Hematopoietic multipotent progenitor cell treated with erythropoietin and hydrocortisone succinate and interleukin-3 and kit ligand, for 6 days (in vitro differentiated cells): ENCODE measurements at places on chromosomes 7 and 10.

- no peak for DNase-seq
Observed at GRCh38 chr10:91601212-91601611, 31.7 kb downstream of the PPP1R3C start.

GRCh38 chr7:74371381-74372341 lies 82.0 kb upstream of the GTF2IRD1 start:
- no peak for DNase-seq

DNA sequence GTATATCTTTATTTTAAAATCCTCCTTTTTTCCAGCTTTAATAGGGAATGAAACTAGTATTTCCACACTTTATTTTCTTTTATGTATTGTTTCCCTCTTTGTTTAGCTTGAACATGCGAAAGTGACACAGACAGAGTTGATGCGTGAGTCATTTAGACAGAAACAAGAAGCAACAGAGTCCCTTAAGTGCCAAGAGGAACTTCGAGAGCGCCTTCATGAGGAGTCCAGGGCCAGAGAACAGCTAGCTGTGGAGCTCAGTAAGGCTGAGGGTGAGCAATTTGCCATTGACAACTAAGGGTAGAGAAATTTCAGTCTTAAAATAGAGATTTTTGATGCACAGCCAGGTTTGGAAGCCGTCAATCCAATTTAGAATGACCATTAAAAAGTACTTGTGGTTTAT lies 73.1 kb downstream of the CYP51A1 start:
- DNase-seq = no peak

DNA sequence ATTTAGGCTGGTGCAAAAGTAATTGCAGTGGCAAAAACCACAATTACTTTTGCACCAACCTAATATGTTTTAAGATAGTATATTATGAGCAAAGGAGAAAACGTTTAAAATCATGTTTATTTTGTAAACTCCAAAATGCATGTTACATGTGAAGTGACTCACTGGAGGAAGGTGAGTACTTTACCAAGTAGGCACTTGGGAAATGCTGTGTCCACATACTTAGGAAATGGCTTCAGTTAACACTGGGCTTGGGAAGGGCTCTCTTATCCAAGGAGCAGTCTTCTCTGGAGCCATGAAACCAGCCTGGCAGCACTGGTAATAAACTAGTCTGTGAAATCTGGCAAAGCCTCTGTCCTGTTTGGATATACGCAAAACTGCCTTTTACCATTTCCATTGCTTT lies 4.4 kb downstream of the RPS24 start:
- DNase-seq = no peak

- no peak for DNase-seq
Observed at GRCh38 chr10:111384556-111384955, 307.7 kb downstream of the ADRA2A start.

DNA sequence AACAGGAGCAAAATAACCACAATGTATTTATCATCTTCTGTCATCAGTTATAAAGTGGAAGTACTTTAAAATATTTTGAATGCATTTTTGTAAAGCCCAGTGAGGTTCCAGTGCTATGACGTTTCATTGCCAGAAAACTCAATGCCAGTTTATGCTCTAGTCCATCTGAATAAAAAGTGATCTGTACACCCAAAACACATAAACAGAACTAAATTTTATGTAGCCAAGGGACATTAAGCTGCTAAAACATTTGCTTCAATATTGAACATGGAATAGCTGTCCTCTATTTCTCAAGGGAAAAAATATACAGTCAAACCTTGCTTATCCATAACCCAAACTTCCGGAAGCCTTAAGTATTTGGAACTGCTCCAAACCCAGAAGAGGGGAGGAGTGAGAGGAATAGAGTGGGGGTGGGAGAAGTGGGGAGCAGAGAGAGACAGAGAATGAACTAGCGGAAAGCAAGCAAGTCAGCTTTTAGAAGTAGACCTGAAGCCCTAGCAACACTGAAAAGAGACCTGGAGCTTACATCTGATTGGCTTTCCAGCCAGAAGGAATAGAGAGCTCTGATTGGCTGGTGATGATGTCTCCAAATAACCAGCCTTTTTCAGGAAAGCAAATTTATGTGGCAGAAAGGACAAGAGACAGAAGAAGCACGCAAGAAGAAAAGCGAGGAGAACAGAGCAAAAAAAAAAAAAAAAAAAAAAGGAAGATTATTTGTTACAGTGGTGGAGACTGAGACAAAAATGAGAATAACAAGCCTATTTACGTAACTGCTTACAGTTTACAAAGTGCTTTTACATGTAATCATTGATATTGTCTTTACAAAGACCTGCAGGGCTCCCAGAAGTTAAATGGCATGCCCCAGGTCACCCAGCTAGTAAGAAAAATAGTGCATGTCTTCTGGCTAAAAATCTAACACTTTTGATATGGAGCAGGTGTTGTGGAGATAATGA lies 196.0 kb downstream of the RNLS start:
- DNase-seq = peak; percentile 82

DNA sequence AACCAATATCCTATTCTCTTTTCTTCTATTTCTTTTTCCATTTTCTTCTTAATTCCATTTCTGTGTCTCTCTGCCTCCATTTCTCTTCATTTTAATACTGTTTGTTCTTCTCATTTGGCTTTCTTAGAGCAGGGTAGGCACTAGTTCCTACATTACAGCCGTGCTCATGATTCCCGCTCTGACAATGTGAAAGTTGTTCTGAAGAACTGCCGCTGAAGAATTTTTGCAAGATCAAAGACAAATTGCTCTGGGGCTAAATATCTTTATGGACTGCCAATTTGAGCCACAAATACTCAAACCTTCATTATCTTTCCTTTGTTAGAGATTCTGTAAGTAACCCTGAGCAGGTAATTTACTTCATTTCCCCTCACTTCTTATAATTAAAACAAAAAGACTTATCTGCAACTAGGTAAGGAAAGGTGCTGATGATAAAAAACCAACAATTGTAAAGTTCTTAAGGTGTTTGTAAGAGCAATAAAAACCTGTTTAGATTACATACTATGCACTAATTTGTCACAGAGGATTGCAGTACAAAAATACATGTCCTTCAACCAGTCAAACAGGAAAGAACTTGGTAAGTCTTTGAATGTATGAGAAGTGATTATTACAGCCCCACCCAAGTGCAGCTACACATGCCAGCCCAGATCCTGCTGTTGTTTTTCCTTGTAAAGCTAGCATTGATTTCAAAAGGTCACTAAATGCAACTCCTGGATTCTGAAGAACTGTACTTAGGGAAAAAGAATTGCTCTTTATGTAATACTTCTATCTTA lies 127.5 kb downstream of the COL28A1 start:
- no peak for DNase-seq
